ENCODE measurements at places on chromosomes 7 and 10.

- DNase-seq, result no peak
These were observed 4.8 kb upstream of the CDK6 start for GRCh38 chr7:92841192-92841591.

DNA sequence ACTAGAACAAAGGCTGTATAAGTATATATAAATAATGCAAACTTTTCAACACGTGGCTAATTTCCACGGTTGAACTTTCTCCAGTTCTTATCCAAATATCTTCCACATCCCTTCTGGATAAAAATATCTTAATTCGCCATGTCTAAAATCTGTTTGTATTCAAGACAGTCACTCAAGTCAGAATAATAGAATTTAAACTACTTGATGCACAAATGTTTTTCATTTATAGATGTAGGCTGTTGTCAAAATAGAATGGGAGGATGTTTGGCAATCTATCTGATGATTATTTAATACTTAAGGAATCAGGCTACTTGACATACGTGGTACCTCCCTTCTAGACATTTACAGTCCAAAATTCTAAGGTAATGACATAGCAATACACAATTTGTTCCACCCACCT, 204.3 kb downstream of the TWIST1 start:
- DNase-seq, result no peak

GRCh38 chr7:157861551-157861950, 524.7 kb downstream of the DNAJB6 start:
- peak; percentile 58 for DNase-seq

DNA sequence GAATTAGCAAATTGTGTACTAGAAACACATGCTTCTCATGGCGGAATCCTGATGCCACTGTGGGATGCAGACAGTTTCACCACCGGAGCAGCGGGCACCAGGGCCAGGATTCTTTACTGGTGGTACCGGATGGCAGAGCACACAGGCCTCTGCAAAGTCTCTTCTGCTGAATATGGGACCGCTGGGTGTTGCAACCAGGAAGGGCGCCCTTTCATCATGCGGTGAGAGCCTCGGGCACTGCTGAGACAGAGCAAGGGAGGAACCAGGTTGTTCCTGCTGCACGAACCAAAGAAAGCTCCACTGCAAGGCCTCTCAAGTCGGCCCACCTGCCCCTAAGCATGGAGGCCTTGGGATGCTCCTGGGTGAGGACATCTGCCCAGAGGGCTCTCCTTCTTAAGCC, 57.0 kb upstream of the NMT2 start:
- DNase-seq, result no peak

DNA sequence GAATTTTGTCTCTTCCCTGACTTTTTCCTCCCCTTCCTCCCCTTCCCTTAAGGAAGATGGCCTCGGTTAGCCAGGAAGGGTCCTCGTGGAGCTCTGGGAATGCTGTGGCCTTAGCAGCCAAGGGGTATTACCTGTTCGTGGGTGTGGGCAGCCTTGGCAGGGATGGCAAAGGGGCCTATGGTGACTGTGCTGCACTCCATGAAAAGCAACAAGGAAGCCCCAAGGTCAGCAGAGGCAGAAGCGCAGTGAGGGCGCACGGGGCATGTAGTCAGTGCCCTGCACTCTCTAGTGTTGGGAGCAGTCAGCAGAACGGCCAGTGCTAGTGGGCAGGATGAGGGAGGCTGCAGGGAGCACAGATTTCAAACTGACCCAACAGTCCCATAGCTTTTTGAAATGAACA, 191.8 kb downstream of the ADARB2 start:
- no peak for DNase-seq

DNA sequence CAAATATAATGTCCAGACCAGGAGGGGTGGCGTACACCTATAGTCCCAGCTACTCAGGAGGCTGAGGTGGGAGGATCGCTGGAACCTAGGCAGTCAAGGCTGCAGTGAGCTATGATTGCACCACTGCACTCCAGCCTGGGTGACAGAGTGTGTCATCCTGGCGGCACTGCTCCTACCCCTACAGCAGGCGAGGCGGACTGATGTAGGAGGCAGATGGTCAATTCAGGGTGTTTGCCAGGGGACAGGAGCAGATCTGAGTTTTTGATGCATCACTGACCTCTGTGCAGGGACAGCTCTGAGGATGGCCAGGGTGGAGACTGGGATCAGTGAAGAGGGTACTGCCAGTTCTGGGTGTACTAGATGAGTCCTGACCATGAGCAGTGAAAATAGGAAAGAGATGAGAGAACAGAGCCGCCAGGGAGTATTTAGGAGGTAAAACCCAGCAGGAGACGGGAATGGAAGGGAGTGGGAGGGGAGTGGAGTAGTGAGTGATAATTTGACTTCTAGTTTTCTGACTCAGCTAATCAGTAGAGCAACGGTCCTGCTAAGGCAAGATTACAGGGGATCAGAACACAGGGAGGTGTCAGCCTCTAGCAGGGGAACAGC, 75.3 kb downstream of the HIP1 start:
- no peak for DNase-seq

DNA sequence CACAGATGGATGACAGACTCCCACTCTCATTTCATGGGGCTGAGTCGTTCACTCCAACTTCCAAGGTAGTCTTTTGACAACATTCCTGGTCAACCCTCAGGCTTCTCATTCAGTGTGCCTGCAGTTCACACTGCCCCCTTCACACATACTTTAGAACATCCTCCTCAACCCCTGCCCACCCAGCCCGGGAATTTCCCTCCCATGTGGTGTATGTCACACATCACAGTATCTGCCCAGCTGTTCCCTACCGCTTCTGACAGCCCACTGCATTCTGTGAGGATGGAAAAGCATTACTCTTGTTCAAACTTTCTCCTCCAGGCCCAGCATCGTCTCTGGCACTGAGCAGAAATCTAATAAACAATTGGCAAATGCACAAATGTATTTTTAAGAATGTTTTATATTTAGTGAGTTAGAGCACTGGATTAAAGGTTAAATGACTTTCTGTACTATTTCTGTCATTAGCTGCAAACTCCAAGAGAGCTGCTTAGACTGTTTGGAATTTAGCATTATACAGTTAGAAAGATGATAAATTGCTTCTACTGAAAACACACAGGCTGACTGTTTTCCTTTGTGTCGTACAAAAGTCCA, 110.4 kb downstream of the SFMBT2 start:
- DNase-seq, result no peak

DNA sequence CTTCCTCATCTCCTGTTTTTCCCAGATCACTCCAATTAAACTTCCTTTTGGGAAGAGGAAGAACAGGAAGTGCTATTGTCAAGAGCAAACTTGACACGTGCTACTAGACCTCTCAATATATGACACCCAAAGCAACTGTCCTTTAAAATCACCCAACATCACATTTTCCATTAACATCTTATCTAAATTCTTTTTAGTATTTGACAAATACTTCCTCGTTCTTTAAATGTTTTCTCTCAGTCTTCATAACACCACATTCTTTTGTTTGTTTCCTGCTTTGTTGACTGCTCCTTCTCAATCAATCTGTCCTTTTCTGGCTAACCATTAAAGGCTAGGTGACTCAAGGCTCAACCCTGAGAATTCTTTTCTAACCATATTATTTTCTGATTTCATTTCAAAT, 7.1 kb upstream of the TFPI2 start:
- DNase-seq, result no peak

DNA sequence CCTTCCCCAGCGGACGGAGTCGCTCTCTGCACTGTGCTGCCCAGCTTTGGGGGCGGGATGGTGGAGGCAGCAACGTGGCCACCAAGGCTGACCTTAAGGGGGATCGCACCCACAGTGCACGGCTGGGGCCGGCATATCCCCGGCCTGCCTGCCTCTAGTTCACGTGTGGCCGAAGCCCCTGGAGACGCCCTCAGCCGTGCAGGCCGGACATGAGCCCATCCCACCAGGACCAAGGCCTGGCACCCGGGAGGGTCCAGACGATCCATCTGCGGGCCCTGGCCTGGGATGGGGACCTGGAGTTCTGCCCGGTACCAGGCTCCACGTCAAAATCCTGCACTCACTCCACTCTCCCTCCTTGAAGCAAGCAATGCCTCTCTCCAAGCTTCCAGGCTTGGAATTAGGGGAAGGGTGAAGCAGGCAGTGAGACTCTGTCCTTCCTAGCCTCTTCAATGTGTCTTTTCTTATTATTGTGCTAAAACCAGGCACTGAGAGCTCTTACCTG, 520.8 kb downstream of the REEP3 start:
- no peak for DNase-seq

GRCh38 chr7:33671531-33672262, 233.6 kb upstream of the BMPER start:
- no peak for DNase-seq

DNA sequence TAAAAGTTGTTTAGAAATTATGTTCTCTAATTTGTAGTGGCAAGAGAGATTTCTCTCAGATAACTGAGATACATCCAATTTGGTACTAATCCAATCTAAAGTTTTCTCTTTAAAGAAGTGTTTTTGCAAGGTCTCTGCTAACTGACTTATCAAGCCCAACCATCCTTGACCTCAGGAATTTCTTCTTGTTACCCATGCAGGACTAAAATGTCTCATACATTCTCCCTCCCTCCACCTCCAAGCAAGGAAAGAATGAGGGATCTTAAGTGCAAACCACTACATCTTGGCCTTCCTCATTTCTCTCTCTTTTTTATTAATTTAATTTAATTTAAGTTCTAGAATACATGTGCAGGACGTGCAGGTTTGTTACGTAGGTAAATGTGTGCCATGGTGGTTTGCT, 12.8 kb downstream of the NRAP start:
- no peak for DNase-seq

GRCh38 chr7:19442016-19442785, 266.6 kb downstream of the POLR1F start:
- DNase-seq, result no peak

- DNase-seq, result no peak
These were observed 69.8 kb downstream of the GNAI1 start for GRCh38 chr7:80204454-80204853.

DNA sequence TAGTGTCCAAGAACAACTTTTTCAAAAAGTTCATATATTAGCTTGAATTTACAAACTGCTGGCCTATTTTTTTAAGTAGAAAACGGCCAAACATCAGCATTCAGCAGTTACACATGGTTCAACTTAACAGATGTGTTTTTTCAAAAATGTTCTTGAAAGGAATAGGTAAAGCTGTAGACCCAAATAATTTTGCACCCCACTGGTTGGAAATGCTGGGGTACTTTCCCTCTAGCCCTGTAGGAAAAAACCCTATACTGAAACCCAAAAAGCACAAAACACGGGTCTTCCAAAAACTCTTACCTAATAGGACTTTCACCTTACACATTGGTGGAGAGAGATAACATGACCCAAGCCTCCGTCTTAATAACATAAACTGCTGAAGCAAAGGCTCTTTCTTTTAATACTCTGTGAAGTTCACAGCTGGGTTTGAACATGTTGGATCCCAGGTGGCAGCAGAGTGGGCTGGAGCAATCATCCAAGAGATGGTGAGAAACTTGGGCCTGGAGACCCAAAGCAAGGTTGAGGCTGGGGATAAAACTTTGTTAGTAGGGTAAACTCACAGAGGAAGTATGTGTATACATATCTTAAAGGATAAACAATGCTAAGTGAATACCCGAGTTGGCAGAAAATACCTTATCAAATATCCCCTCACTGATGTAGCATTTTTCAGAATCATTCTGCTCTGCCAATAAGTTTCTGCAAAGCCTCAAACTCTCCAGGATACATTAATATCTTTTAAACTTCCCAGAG, 629 bp upstream of the DNAJC9 start:
- DNase-seq, result no peak

GRCh38 chr10:17859492-17860156, 50.5 kb downstream of the MRC1 start:
- DNase-seq, result no peak

DNA sequence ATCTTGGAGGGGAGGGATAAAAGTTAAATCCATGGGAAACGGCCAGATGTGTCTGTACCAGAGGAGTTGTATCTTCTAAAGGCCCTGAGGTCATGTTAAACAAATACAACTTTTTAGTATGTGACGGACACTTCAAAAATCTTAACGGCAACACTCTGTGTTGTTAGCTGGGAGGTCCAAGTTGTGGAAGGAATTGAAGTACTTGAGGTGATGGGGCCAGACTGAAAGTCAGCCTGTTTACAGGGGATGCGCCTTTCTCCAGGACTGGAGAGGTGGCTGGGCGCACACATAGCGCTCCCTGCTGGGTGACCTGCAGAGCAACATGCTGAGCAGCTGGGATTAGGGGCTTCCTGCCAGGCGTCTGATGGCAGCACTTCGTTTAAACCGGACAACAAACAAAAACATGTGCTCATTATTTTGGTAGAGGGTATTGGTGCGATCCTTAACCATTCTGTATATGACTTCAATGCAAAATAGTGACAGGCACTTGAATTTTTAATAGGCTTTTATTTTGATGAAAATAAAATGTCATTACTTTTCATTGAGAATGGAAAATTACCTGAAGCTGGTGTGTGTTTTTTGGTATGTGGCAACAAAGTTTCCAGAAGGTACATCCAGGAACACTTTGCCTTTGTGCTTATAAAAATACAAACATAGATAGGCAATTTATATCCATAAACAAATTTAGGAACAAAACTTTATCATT, 198.2 kb downstream of the MLLT10 start:
- DNase-seq, result peak; percentile 49

- no peak for DNase-seq
These were observed 124.9 kb upstream of the HABP2 start for GRCh38 chr10:113427811-113428558.

DNA sequence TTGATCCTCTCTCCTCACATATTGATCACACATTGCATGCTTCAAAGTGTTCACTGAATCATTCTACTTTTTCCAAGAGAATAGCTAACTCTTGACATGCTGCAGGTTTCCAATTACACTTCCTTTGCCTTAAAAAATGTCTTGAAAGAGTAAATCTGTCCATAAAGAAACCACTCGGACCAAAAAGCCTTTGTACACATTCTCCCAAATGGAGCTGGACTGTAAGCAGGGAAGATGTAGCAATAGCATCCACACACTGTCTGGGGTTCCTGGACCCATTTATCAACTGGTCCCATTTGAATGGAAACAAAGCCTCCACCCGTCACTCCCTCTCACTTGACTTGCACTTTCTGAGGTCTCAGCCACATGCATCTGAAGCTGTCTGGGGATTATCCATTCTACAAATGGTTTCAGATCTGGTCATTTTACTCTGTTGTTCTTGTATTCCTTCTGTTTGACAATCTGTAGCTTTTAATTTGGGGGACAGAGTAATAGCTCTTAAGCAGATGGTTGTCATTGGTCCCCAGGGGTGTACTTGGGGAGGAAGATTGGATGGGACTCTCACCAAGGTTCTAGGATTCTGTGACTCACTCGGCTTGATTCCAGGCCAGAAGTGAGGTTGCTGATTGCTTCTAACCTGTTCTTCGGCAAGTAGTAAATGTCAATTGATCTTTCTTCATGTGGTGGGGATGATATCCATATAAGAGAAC, 203.5 kb downstream of the HIBADH start:
- DNase-seq, result no peak

GRCh38 chr10:58086144-58086762, 181.4 kb downstream of the IPMK start:
- no peak for DNase-seq

DNA sequence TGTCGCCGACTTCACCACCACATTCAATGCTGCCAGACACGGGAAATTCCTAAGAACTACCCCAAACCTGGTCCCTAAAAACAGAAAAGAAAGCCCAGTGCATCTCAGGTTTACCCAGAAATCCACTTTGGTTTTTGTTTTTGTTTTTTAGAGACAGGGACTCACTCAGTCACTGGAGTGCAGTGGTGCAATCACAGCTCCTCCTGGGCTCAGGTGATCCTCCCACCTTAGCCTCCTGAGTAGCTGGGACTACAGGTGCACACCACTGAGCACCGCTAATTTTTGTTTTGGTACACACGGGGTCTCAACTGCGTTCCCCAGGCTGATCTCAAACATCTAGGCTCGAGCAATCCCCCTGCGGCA, 22.8 kb downstream of the MAD1L1 start:
- no peak for DNase-seq

Measured in upper lobe of left lung (tissue), 6 donors.